Colonic mucosa (tissue), 4 donors: ENCODE measurements at places on chromosomes 2 and 18.
A peak's percentile ranks its signal among the peaks of the same experiment; 100 is the strongest.

DNA sequence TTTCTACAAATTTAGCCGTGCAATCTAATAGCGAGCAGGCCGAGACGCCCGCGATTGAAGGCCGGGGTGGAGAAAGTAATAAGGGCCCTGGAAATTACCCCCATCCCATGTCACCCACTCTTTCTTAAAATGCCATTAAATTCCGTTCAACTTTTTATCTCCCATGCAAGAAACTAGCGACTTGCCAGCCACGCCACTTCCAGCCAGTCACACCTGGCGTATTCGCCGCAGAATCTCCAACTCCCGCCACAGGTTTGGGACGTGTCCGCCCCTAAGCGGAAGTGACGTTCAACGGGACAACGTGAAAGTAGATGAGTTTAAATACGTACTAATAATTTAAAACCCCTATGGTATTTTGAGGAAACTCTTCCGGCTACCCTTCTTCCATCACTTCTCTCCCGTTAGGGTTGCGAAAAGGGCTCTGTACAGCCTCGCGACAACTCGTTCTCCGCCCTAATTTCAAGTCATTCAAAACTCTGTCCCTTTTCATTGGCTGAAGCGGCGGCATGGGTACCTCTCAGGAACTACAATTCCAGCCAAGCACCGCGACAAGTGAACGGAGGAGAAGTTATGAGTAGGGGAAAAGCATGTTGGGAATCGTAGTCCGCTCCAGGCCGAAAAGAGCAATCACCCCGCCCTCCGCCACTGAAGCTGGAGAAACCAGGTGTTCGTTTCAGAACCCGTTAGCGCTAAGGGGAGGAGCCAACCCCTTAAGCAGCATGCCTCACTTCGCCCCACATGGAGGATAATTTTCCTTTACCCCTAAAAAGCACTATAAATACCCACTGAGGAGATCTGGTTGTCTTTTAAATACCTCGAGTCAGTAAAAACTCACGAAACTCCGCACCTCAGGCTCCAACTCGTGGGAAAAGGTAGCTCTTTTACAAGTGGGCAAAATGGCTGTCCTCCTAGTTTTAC is at the start of gene ZRANB3:
TSS of gene ZRANB3 (minus strand) at position 906 of the 918 bp plus-strand sequence.
- DNase-seq: peak; percentile 95

GRCh38 chr2:15666861-15667808 is 75.5 kb downstream of the DDX1 start:
- no peak for DNase-seq

DNA sequence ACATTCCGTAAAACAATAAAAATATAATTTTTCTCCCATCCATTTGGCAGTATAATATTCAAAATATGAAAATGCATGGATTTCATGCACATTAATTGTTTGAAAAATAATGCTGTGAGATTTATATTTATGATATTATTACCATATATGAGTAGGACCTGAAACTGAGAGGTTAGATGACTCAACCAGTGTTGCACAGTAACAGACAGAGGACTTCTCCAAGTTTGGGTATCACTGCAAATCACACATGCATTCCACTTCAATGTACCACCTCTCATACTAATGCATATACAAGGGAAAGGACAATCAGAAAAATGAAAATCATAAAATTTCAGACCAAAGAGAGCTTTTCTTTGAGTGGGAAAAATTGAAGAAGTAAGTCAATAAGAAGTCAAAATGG is 269.5 kb downstream of the SOCS6 start:
- no peak for DNase-seq

DNA sequence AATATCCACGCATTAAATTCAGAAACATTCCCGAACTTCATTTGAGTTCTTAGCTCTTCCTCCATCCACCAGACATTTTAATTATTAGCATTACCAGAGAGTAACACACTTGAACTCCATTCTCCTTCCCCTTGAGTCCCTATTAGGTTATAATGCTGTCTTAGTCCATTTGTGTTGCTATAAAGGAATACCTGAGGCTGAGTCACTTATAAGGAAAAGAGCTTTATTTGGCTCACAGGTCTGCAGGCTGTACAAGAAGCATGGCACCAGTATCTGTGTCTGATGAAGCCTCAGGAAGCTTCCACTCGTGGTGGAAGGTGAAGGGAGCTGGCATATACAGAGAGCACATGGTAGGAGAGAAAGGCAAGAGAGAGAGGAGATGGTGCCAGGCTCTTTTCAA is 25.4 kb downstream of the TBC1D8 start:
- no peak for DNase-seq

- DNase-seq: no peak
These were observed 19.8 kb upstream of the RGPD4 start for GRCh38 chr2:107806901-107807300.

DNA sequence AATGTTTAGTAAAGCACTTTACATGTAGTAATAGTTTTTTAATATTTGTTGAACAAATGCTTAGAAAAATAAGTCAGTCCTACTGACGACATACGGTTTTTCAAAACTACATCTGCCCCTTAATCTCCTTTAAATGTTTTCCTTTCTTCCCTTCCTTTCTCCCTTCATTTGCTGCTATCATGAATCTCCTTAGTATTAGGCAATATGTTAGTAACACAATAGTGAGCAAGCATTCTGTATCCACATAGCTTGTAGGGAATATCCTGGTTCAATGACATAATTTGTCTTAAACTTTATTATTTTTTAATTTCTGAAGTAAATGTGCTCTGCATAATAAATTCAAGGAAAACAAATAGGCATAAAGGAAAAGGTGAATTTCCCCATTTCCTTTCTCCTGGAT is 79.1 kb downstream of the ACSL3 start:
- no peak for DNase-seq

GRCh38 chr2:16010951-16011620 is 70.7 kb downstream of the MYCN start:
- no peak for DNase-seq

- DNase-seq: no peak
These were observed 72.1 kb downstream of the UBE2E3 start for GRCh38 chr2:181052523-181052891.

DNA sequence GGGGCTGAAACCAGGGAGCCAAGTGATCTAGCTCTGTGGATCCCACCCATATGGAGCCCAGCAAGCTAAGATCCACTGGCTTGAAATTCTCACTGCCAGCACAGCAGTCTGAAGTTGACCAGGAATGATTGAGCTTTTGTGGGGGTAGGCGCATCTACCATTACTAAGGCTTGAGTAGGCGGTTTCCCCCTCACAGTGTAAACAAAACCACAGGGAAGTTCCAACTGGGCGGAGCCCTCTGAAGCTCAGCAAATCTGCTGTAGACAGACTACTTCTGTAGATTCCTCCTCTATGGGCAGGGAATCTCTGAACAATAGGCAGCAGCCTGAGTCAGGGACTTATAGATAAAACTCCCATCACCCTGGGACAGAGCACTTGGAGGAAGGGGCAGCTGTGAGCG is 96.7 kb downstream of the CCDC148 start:
- DNase-seq: peak; percentile 17

GRCh38 chr18:57837917-57838548 is 34.9 kb upstream of the ATP8B1 start:
- DNase-seq: no peak

GRCh38 chr2:42089340-42089925 is 41.6 kb downstream of the PKDCC start:
- DNase-seq: peak; percentile 71

- no peak for DNase-seq
These were observed 109.5 kb downstream of the CDC42EP3 start for GRCh38 chr2:37561615-37562569.

- DNase-seq: peak; percentile 45
These were observed 452 bp downstream of the RAPH1 start for GRCh38 chr2:203534621-203535077.

DNA sequence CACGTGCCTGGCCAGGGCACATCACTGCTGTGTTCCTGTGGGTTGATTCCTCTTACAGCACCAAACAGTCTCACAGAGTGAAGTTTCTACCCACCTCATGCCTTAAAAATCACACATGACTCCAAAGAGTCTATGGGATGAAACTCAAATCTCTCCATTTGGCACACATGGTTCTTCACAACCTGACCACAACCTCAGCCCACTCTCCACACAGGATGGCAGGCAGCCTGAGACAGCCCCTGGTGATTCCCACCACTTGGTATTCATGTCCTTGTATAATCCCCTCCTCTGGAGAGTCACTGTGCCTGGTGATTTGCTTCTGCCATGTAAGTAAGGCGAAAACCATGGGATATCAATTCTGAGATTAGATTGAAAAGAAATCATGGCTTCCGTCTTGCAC is 46.2 kb downstream of the LBH start:
- DNase-seq: no peak

DNA sequence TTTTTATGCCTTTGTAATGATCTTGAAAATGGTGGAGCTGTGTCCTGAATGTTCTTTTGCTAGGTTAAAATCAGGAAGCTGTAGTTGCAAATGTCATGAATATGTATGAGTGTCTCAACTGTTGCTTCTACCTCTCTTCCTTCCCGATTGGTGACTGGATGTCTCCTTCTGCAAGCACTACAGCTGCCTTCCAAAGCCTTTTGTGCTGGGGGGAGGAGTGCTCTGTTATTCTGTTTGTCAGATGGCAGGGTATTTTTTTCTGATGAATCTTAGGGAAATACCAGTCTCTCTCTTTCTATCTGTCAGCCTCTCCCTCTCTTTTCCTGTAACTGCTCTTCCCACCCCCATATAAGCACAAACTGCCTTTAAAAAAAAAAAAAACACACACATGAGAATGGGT is 1396.3 kb upstream of the CELF4 start:
- DNase-seq: no peak

DNA sequence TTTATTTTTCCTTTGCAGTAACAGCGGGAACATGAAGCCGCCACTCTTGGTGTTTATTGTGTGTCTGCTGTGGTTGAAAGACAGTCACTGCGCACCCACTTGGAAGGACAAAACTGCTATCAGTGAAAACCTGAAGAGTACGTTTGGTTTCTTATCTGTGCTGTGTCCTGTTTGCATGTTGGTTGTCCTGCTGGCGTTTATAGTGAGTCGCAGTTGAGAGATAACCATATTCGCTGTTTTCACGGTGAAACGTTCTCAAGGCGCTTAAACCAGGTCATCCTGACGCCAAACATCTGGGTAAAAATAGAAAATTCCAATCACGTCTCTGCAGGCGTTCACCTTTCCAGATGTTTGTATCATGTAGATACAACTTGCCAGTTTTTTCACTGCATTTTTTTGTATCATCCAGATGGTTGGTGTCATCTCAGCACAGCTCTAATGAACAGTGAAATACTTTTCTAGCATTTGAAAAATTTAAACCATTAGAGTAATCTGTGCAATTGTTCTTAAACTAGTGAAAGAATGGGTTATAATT is 21.2 kb downstream of the CLUL1 start:
- no peak for DNase-seq

DNA sequence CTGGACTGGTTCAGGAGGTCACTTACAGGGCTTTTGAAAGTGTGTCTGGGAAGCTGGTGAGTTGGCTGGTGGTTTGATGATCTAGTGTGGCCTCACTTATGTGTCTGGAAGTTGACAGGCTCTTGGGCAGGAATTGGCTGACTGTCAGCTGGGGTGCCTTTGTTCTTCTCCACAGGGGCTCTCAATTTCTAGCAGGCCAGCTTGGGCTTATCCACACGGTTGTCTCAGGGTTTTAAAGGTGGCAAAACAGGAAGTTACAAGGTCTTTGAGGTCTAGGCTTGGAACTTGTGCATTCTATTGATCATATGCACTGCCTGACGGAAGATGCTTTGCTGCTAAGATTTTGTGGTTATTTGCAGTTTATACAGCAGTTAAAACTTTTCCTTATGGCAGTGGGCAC is 52.0 kb upstream of the CELF4 start:
- DNase-seq: no peak

DNA sequence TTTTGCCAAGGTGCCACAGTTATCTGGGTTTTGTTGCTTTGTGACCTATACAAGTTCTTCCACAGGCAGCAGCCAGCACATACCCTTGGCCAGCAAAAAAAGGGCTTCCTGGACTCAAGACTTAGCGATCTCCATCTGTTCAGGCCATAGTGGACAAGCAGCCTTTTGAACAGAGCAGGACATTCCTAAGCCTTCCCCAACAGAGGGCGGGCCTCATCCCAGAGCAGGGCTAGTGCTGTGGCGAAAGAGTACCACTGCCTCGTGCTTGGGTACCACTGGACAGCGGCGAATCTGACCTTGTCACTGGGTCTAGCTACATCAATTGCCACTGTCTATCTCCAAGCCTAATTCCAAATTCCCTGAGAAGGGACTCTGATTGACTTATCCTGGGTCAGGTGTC is 56.4 kb downstream of the NAB1 start:
- no peak for DNase-seq

DNA sequence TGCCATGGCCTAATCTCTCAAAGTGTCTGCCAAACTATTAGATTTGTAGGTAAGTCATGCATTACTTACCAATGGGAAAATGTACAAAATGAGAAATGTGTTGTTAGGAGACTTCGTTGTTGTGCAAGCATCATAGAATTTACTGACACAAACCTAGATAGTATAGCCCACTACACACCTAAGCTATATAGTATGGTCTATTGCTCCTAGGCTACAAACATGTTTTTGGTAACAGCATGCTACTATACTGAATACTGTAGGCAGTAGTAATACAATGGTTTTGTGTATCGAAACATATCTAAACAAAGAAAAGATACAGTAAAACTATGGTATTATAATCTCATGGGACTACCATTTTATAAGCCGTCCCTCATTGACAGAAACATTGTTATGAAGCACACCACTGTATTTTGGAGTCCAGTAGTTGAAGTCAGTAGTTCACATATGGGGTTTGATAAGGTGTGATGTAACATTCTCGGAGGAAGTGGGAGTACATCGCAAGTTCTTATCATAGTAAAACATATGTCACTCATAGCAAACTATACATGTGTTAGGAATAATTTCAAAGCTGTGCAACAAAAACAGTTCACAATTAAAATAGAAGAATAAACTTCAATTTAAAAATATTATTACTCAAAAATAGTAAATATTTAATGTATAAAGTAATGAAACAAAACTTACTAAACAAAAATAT is 12.0 kb upstream of the GTF2A1L start:
- DNase-seq: no peak

DNA sequence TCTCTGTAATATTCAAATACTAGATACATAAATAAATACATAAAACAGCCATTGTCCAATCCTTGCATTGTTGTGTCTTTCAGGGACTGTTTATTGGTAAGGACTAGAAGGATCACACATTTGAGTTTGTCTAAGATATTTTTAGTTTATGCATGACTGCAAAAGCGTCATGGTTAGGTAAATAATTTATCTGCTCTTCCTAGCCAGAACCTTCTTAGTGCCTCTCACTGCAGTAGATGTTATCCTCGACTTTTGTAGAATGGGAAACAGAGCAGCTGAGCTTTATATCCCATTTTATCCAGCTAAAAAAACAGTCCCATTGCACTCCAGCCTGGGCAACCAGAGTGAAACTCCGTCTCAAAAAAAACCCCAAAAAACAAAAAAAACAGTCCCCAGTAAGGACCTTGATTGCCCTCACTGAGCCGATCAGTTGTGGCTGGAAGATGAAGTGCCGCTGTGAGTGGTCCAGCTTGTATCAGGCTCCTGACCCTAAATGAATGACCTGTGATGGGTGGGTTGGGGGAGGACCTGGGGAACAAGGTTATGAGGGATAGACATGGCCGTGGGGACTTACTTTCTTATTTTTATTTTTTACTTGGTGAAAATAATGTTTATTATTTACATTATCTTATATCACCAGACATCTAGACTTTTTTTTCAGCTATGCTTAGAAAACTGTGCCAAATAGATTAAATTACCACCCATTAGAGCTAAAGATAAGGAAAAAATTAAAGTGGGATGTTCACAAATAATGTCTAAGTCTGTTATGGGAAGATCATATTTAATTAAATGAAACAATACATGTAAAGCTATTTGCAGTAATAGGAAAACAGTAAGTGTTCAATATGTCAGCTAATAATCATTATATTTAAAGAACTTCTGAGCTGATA is 10.9 kb upstream of the ADAM23 start:
- no peak for DNase-seq
